ENCODE measurements at places on chromosomes 5 and 9.

- no peak for DNase-seq
Observed at GRCh38 chr5:5132234-5132633, 7.9 kb upstream of the ADAMTS16 start.

GRCh38 chr9:127168756-127169574, 46.5 kb upstream of the ANGPTL2 start:
- DNase-seq = no peak

GRCh38 chr5:171131497-171131896, 177.6 kb upstream of the TLX3 start:
- DNase-seq = no peak

DNA sequence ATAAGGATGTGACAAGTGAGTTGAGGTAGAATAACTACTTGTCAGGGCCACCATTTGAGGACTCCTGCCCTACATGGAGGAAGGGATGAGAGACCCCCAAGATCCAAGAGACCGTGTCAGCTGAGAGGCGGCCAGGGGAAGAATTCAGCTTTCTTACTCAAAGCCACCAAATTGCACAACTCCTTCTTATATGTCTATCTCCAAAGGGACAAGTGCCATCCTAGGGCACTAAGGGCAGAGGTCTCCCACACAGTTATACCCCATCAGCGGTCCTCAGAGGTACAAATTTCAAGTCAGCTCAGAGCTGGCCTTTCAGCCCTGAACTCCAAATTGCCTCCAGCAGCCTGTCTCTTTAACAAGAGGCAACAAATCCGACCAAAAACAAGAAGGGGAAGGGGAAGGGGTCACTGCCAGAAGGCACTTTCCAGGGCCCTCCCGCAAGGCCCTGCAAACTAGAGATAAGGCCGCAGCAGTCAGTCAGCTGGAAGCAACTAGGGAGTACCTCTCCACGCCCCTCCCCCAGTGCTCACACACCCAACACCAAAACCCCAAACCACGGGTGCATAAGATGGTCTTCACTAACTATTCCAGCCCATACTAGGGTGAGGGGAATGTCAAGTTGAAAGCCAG, 6.1 kb upstream of the STOML2 start:
- no peak for DNase-seq

DNA sequence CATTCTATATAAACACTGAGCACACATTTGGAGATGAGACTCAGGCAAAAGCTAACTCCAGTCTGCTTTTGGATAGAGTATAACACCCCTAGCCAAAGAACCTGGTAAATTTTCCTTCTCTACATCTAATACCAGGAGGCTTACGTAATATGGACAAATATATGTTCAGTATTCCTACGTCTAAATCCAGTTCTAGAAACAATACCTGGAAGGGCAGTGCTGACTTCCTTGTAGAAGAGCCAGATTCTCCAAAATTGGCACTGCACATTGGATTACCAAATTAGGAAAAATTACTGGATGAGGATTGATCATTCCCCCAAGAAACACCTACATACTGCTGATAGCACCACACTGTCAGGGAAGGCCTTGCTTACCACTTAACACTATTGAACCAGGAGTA, 247.4 kb downstream of the SAXO1 start:
- DNase-seq = no peak

All from activated CD8-positive, alpha-beta memory T cell treated with anti-CD3 and anti-CD28 coated beads for 48 hours (primary cell).